ENCODE measurements at places on chromosomes 5 and 9.

DNA sequence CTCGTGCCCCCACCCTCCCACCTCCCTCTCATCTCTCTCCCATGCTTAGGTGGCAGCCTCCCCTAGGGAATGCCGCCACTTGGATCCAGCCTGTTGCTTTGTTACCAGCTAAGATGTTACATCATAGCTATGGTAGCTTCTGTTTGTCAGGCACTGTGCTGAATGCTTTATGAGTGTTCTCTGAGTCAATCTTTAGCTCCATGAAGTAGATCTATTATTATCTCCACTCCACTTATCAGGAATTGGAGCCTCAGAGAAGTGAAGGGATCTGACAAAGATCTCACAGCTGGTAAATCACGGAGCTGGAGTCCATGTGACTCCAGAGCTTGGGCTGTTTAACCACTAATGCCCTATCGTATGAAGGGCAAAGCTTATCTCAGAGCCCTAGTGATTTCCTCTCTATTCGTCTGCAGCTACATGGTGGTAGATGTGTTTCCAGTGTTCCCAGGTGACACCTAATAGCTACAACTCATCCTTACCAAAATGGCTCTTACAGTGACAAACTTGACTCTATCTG is 54.1 kb downstream of the GARNL3 start:
- DNase-seq = no peak

DNA sequence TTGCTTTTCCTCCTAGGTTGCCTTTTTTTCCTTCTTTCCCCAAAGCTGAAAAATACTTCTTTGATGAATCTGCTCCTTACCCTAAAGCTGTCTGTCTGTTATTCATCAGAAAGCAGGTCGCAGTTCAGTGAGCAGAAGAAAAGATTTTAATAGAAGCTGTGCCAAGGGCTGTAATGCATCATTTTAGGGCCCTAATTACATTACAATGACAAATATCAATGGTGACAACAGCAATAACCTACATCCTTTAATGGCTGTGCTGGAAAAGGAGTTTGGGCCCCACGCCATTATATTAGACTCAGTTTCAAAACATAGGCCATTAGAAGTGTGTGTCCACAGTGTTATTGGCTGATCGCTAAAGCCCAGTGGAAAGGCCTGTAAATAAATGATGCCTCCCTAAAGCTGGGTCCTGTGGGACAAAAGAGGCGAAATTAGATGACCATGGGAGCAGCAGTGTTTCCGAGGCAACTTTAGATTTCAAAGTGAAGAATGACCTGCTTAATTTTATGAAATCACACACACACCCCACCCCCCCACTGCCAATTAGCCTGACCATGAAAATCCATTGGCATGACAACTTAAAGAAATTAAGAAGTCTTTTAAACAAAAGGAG is 38.4 kb downstream of the TLE4 start:
- no peak for DNase-seq

DNA sequence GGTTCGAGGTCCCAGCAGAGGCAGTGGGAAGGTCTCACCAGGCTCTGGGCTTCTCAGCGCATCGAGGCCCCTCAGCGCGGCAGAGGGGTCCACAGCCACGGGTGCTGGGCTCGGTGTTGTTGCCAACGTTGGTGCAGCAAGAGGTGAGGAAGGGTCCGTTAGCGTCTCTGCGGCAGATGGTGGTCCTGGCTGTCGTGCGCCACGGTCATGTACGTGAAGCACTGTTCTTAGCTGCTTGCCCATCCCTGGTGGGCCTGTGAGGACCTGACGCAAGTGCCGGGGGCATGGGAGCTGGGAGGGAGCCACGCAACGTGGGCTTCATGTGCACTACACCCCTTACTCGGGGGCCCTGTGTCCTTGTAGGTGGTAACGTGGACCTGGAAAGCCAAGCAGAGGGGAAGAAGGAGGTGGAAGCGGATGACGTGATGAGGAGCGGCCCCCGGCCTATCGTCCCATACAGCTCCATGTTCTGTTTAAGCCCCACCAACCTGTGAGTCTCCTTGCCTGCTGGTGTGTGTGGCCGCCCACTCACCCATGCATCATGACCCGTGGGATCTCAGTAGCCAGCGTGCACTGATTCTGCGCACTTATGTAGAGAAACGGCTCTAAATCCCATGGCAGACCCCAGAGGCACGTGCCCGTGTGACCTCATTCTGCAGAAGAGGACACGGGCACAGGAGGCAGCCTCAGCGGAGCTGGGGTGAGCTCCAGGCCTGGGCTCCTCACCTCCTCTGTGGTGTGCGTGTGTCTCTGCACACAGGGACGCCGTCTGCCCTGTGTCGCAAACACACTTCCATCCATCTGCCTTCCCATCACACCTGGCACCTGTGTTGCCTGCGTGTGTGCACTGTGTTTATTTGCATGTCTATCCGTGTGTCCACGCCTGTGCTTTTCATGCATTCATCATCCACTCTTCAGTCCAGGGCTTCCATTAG is 166.1 kb downstream of the CACNA1B start:
- DNase-seq = no peak

GRCh38 chr5:143605403-143606005 is 202.0 kb upstream of the NR3C1 start:
- DNase-seq = no peak

DNA sequence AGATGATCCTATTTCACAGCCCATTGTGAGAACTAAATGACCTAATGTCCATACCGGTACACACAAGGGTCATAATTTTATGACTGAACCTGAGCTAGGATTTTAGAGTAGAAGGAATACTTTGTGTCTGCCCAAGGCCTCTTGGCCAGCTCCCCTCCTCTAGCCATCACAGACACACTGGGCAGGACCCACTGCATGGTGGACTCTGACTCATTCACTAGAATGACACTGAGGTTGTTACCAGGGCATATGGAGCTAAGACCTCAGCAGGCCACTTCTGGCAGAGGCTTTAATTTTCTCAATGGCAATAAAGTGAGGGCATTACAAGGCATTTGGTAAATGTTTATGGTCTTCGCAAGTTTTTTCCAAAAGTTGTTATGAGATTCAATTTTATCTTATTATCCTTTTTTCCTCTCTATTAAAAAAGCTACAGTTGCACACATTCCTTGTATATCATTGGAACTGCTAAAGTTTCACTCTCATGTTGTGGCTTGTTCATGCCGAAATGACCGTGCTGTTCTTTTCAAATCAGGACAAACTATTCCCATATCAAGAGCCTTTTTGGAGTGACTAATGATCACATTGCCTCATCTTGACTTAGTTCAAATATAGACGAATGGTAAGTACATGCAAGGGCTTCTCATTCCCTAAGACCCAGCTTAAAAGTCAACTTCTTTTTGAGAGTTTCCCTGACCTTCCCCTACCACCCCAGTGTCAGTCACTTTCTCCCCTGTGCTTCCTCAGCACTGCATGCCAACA is 595.7 kb downstream of the ACTL7B start:
- DNase-seq = no peak

DNA sequence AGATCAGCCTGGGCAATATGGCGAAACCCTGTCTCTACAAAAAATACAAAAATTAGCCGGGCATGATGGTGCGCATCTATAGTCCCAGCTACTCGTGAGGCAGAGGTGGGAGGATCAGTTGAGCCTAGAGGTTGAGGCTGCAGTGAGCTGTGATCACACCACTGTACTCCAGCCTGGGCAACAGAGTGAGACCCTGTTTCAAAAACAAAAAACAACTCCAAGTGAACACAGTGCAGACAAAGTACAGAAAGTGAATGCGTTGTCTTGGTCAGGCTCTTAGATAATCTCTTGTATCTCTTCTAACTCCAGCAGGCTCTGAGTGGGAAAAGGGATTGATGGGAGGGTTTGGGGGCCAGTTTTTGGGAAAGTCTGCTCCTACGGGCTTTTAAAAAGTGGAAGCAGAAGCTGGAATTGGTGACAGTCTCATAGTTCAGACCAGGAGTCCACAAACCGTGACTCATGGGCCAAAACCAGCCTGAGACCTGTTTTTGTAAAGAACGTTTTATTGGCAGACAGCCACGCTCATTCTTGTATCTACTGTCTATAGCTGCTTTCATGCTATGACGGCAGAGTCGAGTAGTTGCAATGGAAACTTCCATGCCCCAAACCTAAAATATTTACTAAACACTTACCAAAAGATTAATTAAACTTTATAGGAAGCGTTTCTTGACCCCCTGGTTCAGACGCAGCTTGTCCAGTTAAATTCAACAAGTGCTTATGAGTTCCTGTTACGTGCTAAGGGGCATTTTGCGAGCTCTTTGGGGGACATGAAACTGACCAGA is 32.9 kb downstream of the NDST1 start:
- DNase-seq = no peak

DNA sequence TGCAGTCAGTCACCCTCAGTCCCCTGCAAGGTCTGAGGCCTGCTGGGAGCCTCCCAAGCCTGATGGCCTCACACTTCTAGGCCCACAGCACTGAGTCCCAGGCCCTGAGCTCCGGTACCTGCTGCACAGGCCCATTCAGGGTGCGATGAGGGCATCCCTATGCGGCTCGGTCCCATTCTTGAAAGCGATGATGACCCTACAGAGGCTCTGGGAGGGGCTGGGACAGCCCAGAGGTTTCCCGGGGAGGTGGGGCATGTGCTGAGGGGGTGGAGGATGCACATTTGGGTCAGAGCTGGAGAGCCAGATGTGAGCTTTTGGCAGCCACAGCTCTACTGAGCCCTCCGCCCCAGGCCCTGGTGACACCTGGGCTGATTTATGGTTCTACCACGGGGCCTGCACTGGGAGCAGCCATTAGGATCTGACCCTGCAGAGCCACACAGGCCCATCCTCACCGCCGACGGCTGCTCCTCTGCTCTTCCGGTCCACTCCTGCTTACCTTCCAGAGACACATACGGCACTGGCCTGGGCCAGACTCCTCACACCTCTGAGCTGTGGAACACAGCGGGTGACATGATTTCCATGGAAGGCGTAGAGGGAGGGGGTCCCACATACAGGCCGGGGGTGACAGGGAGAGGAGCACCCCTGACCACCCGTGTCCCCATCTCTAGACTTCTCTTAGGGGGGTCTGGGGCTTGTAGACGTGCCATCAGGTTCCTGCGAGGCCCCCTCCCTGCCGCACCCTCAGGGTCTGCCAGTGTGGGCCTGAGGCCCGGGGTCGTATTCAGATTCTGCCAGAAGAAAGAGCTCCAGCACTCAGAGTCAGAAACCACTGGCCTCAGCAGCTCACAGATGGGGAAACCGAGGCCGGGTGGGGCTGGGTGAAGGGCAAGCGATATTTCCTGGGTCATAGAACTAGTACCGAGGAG is 53.4 kb downstream of the COL23A1 start:
- DNase-seq = no peak

GRCh38 chr5:148561801-148562311 is 92.5 kb downstream of the HTR4 start:
- DNase-seq = no peak

- no peak for DNase-seq
These were observed 159.6 kb upstream of the TAS2R1 start for GRCh38 chr5:9789777-9790176.
